ENCODE measurements at places on chromosomes 6 and 20. TPM values are rescaled to one million over a fixed set of nuclear protein-coding genes. Genes with fewer than 3 reads are reported as not detected.

The OPRM1 gene
- total RNA-seq = not detected

The ULBP3 gene
- 5.8 TPM for total RNA-seq

The HUS1B gene
- total RNA-seq = 0.96 TPM

The RIPPLY2 gene
- 0.90 TPM for total RNA-seq

The MMUT gene
- 13.7 TPM for total RNA-seq

The PRDM13 gene
- total RNA-seq = 0.15 TPM

GRCh38 chr20:53215166-53215565 lies 243.0 kb downstream of the TSHZ2 start:
- DNase-seq = no peak

- DNase-seq = no peak
Measured at GRCh38 chr6:122116835-122117627, 282.4 kb upstream of the HSF2 start.
